Motor neuron (in vitro differentiated cells): ENCODE measurements at places on chromosomes 7 and 10. TPM values are rescaled to one million over a fixed set of nuclear protein-coding genes. Genes with fewer than 3 reads are reported as not detected.

GRCh38 chr7:76372984-76373833 is 14.4 kb upstream of the YWHAG start:
- ATAC-seq = peak; percentile 98

- peak; percentile 70 for ATAC-seq
Observed at GRCh38 chr10:13560597-13560996, 26.2 kb upstream of the PRPF18 start.

OPALIN gene
- 0.21 and 0.27 TPM in 2 replicates for total RNA-seq

MYPN gene
- total RNA-seq = 0.35 TPM in 1 of 2 replicates, not detected in the other

- ATAC-seq = no peak
Observed at GRCh38 chr10:116899626-116900025, 50.3 kb downstream of the ENO4 start.

- ATAC-seq = no peak
Observed at GRCh38 chr7:84953234-84953633, 233.6 kb downstream of the SEMA3D start.

- no peak for ATAC-seq
Observed at GRCh38 chr10:115845921-115846320, 427.1 kb downstream of the GFRA1 start.

DNA sequence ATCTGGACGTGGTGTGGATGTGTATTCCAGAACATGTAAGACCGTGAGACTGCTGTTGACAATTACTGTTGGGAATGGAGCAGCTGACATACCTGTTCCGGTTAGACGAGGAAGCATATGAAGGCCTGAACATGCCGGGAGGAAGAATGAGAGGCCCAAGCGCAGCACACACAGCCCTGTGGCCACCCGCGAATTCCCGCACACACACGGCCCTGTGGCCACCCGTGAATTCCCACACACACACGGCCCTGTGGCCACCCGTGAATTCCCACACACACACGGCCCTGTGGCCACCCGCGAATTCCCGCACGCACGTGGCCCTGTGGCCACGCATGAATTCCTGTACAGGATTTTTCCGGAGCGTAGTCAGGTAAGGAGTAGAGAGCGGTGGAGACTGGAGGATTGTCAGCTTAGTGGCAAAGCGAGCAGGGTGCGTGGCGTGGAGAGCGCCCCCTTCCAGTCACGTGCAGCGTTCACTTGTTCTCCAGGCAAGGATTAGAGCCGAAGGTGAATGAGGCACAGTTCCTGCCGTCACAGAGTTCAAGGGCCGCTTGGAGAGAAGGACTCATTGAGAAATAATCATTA is 9.5 kb upstream of the SUN1 start:
- ATAC-seq = no peak
